Tibial nerve (tissue), 4 donors: ENCODE measurements at places on chromosomes 7 and 10.

DNA sequence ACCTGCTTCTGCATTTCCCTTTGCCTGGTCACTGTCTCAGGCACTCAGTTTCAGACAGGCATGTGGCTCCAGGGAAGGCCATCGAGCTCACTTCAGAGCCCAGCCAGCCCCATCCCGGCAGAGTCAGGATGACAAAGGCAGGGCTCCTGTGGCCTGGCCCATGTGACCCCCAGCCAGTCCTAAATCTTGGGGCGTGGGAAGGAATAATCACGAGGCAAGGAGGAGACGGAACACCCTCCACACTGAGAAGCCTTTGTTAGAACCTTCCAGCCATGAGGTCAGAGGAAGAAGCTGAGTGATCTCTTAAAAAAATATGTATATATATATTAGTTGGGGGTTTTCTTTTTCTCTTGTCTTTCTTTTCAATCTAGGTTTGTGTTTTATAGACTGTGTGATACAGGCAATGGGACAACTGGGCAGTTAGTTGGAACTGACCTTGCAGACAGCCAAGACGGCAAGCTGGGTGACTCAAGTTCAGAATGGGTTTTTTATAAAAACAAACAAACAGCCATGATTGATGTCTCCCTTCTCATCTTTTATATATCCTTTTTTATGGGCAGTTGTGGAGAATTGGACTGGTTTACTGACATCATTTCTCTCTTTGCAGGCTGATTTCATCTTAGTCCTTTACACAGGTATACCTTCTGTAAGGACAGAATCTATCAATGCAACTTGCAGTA lies 60.8 kb downstream of the CHN2 start:
- H3K4me3 ChIP-seq = no peak overlapping the region
- H3K27ac ChIP-seq = no peak overlapping the region
- no peaks in the 10 kb centered on the region for H3K4me1 ChIP-seq
- no peak for DNase-seq
- H3K27me3 ChIP-seq = no peaks in the 10 kb centered on the region

DNA sequence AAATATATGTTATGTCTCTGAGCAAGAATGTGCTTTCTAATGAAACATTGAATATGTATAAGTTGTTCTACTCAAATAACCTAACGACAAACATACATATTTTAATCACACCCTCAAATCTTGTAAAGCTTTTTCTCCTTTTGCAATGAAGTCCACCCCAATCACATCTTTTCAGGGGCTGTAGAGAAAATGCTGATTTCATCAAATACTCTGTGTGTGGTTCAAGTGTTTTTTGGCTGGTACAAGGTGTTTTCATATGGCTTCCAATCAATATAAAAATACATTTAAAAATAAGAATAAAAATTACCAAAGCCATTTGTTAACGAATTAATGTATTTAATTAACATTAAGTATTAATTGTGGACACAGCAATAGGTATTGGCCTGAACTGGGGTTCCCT lies 57.2 kb upstream of the TMEM196 start:
- H3K4me3 ChIP-seq = no peak overlapping the region
- H3K36me3 ChIP-seq = no peaks in the 10 kb centered on the region
- no peaks in the 10 kb centered on the region for H3K4me1 ChIP-seq
- no peak overlapping the region for H3K27ac ChIP-seq
- no peak for DNase-seq

DNA sequence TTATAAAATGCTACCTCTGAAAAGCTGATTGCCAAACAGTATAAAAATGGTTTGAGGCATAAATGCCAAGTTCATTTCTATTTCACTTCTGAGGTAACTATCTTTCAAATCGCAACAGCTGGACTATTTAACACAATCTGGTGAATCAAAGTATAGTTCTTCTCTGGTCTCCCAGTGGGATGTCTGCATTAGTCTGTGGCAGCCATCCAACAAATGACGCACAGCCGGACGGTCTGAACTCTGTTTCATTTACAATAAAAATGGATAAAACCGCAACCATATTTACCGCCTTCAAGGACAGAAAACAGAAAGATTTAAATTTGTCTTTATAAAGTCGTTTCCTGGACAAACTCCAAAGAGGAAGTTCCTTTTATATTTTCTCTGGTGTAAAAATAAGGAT lies 41.9 kb downstream of the ENO4 start:
- H3K4me3 ChIP-seq = no peak overlapping the region
- H3K4me1 ChIP-seq = no peaks in the 10 kb centered on the region
- H3K27ac ChIP-seq = no peak overlapping the region
- DNase-seq = no peak
- no peaks in the 10 kb centered on the region for H3K27me3 ChIP-seq

DNA sequence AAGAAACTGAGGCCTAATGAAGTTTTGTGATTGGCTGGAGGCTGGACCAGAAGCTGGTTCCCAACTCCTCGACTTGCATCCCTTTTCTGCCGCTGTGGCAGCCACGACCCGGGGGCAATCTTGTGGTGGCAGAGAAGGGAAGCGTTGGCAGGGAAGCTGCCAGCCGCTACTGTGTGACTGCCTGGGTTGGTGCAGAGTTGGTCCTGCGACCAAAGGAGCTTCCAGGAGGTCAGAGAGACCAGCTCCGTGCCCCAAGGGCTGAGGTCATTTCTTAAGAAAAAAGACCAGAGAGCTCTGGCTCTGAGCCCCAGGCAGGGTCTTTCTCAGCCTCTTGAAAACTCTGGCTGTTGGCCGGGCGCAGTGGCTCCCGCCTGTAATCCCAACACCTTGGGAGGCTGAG lies 47.2 kb downstream of the PRF1 start:
- no peak overlapping the region for H3K4me3 ChIP-seq
- no peaks in the 10 kb centered on the region for H3K4me1 ChIP-seq
- no peaks in the 10 kb centered on the region for H3K27me3 ChIP-seq
- no peak for DNase-seq
- no peaks in the 10 kb centered on the region for H3K36me3 ChIP-seq
